ENCODE measurements at places on chromosomes 11 and 22.

- no peak overlapping the region for H3K4me3 ChIP-seq
- H3K27ac ChIP-seq: no peak overlapping the region
- no peak for DNase-seq
- no peaks in the 10 kb centered on the region for H3K4me1 ChIP-seq
Measured at GRCh38 chr11:126633330-126633729, 277.8 kb downstream of the ST3GAL4 start.

GRCh38 chr11:73387594-73388264 is 11.5 kb downstream of the RELT start:
- peak; percentile 67 for DNase-seq
- no peaks in the 10 kb centered on the region for H3K27me3 ChIP-seq
- peak overlapping the region; percentile 73 for H3K27ac ChIP-seq
- H3K4me3 ChIP-seq: no peak overlapping the region

DNA sequence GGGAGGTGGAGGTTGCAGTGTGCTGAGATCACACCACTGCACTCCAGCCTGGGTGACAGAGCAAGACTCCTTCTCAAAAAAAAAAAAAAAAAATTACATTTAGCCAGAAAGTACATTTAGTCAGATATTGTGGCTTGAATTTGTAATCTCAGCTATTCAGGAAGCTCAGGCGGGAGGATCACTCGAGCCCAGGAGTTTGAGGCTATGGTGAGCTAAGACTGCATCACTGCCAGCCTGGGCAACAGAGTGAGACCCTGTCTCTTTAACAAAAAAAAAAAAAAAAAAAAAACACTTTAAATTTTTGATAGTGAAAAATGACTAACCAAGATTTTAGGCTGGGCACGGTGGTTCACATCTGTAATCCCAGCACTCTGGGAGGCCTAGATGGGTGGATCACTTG is 27.3 kb downstream of the MRTFA start:
- no peak overlapping the region for H3K4me3 ChIP-seq
- H3K4me1 ChIP-seq: peaks cover 29% of the 10 kb centered on the region
- no peaks in the 10 kb centered on the region for H3K36me3 ChIP-seq
- no peak for DNase-seq

- H3K4me3 ChIP-seq: peak overlapping the region; percentile 39
- H3K27me3 ChIP-seq: no peaks in the 10 kb centered on the region
- peaks cover 55% of the 10 kb centered on the region for H3K36me3 ChIP-seq
- H3K4me1 ChIP-seq: peaks cover 11% of the 10 kb centered on the region
- peak overlapping the region; percentile 80 for H3K27ac ChIP-seq
- no peak for DNase-seq
Measured at GRCh38 chr22:40276996-40277823, 69.1 kb upstream of the ADSL start.

DNA sequence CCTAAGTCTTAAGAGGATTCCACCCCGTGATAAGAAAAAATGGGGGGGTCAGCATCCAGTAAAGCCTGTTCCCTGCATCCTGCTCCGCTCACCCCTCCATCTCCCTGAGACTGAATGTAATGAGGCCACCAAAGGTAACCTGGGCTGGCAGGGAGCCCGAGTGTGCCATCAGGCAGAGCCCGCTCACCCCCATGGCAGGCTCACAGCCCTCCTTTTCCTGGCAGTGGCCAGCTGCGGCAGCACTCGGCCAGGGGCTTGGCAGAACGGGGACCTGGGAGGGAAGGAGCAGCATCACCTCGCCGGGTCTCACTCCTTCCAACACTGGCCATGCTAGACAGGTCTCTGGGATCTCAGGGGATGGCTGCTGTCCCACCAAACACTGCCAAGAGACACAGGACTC is 64.4 kb downstream of the PRDM11 start:
- no peak overlapping the region for H3K4me3 ChIP-seq
- DNase-seq: peak; percentile 57
- peaks cover 40% of the 10 kb centered on the region for H3K4me1 ChIP-seq
- H3K36me3 ChIP-seq: peaks cover 17% of the 10 kb centered on the region

- H3K36me3 ChIP-seq: no peaks in the 10 kb centered on the region
- H3K4me1 ChIP-seq: no peaks in the 10 kb centered on the region
- no peak overlapping the region for H3K27ac ChIP-seq
- H3K27me3 ChIP-seq: no peaks in the 10 kb centered on the region
Measured at GRCh38 chr22:27142286-27142685, 484.9 kb downstream of the MIAT start.

DNA sequence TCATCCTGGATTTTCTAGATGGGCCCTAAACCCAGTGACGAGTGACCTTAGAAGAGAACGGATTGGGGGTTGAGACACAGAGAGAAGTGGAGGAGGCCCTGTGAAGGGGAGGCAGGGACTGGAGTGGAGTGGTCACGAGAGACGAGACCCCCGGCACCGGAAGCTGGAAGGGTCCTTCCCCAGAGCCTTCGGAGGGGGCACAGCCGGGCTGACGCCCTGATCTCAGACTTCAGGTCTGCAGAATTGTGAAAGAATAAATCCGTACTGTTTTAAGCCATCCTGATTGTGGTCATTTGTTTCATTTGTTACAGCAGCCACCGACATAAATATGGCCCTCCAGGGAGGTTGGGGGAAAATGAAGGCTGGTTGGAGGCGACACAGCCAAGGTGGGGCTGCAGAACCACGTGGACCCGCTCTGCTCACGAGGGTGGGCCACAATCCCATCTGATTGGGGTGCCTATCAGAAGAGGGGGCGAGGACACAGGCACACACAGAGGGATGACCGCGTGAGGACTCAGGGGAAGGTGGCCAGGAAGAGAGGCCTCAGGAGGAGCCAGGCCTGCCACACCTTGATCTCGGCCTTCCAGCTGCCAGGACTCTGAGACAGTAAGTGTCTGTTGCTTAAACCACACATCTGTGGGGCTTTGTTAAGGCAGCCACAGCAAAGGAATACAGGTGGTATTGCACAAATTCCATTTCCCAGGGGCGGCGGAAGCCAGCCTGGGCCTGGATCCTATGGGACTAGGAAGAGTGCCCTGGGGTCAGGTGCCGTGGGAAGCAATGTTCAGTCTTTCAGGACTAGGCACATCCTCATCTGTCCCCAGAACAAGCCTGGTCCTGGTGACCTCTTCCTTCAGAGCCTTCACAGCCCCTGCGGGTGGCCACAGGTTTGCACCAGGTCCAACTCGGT is 73.3 kb upstream of the SHANK2 start:
- H3K27ac ChIP-seq: no peak overlapping the region
- no peaks in the 10 kb centered on the region for H3K27me3 ChIP-seq
- H3K4me3 ChIP-seq: no peak overlapping the region

GRCh38 chr11:62148271-62148980 is 24.6 kb downstream of the INCENP start:
- no peaks in the 10 kb centered on the region for H3K27me3 ChIP-seq
- peaks cover 18% of the 10 kb centered on the region for H3K36me3 ChIP-seq
- H3K27ac ChIP-seq: no peak overlapping the region

- DNase-seq: no peak
- no peaks in the 10 kb centered on the region for H3K27me3 ChIP-seq
- peaks cover 12% of the 10 kb centered on the region for H3K36me3 ChIP-seq
Measured at GRCh38 chr22:37664249-37665101, 6.0 kb downstream of the PDXP start.

- DNase-seq: no peak
- no peak overlapping the region for H3K4me3 ChIP-seq
- H3K27ac ChIP-seq: no peak overlapping the region
- H3K4me1 ChIP-seq: no peaks in the 10 kb centered on the region
- no peaks in the 10 kb centered on the region for H3K27me3 ChIP-seq
Measured at GRCh38 chr11:20415432-20415831, 27.9 kb downstream of the PRMT3 start.

DNA sequence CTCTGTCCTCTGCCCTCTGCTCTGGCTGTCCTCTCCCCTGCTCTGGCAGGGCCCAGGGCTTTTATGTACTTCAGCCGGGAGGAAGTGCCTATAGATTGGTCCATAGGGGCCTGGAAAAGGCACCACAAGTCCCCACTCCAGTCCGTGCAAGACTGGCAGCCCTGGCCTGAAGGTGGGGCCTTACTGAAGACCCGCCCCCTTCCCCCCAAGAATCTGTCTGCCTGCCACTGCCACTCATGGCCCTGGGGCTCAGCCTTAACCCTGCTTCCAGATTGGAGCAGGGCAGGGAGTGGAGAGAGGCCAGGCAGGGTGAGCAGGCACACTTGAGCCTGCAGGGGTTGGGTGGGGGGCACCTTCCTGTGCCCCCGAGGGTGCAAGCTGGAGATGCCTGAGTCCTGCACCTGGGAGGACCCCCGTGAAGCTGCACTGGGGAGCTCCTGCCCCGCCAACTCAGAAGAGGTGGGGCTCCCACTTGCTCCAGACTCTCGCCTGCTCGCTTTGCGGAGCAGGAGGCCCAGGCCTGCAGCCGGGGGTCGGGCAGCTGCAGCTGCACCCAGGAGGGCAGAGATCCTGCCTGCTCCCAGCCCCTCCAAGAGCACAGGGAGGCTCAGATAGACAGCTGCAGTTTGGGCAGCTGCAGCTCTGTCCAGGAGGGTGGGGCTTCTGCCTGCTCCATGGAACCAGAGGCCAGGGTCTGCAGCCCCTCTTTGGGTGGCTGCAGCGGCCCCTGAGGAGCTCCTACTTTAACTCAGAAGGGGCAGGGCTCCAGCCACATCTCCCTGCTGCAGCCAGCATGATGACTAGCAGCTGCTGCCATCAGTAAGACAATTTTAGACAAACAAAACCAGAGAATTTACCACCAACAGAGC is 51.0 kb upstream of the SC5D start:
- no peaks in the 10 kb centered on the region for H3K27me3 ChIP-seq
- DNase-seq: peak; percentile 50
- H3K27ac ChIP-seq: no peak overlapping the region
- no peaks in the 10 kb centered on the region for H3K36me3 ChIP-seq

- DNase-seq: no peak
- H3K36me3 ChIP-seq: no peaks in the 10 kb centered on the region
- H3K4me1 ChIP-seq: no peaks in the 10 kb centered on the region
- H3K4me3 ChIP-seq: no peak overlapping the region
- H3K27me3 ChIP-seq: no peaks in the 10 kb centered on the region
Measured at GRCh38 chr22:29126670-29127395, 54.0 kb downstream of the KREMEN1 start.

GRCh38 chr11:2825261-2825888 is 60.2 kb downstream of the CDKN1C start:
- peak overlapping the region; percentile 83 for H3K27ac ChIP-seq
- peak overlapping the region; percentile 11 for H3K4me3 ChIP-seq
- no peaks in the 10 kb centered on the region for H3K36me3 ChIP-seq
- peak; percentile 89 for DNase-seq
- peaks cover 47% of the 10 kb centered on the region for H3K4me1 ChIP-seq

GRCh38 chr22:35961480-35962295 is 66.9 kb downstream of the RBFOX2 start:
- H3K4me3 ChIP-seq: no peak overlapping the region
- no peaks in the 10 kb centered on the region for H3K27me3 ChIP-seq
- no peaks in the 10 kb centered on the region for H3K36me3 ChIP-seq
- no peak for DNase-seq
- H3K4me1 ChIP-seq: peaks cover 15% of the 10 kb centered on the region
- peak overlapping the region; percentile 56 for H3K27ac ChIP-seq

GRCh38 chr11:2271077-2271326 is 614 bp upstream of the ASCL2 start:
- H3K36me3 ChIP-seq: no peaks in the 10 kb centered on the region
- H3K27ac ChIP-seq: no peak overlapping the region
- peak; percentile 92 for DNase-seq
- peak overlapping the region; percentile 61 for H3K4me3 ChIP-seq

- H3K27me3 ChIP-seq: no peaks in the 10 kb centered on the region
- H3K4me3 ChIP-seq: no peak overlapping the region
- H3K36me3 ChIP-seq: no peaks in the 10 kb centered on the region
- no peak for DNase-seq
- no peaks in the 10 kb centered on the region for H3K4me1 ChIP-seq
- no peak overlapping the region for H3K27ac ChIP-seq
Measured at GRCh38 chr22:44537467-44537866, 39.4 kb upstream of the RTL6 start.

GRCh38 chr22:22884010-22884887 is 3.4 kb upstream of the IGLL5 start:
- H3K27me3 ChIP-seq: no peaks in the 10 kb centered on the region
- H3K36me3 ChIP-seq: no peaks in the 10 kb centered on the region
- no peak overlapping the region for H3K27ac ChIP-seq
- H3K4me3 ChIP-seq: no peak overlapping the region
- no peak for DNase-seq

DNA sequence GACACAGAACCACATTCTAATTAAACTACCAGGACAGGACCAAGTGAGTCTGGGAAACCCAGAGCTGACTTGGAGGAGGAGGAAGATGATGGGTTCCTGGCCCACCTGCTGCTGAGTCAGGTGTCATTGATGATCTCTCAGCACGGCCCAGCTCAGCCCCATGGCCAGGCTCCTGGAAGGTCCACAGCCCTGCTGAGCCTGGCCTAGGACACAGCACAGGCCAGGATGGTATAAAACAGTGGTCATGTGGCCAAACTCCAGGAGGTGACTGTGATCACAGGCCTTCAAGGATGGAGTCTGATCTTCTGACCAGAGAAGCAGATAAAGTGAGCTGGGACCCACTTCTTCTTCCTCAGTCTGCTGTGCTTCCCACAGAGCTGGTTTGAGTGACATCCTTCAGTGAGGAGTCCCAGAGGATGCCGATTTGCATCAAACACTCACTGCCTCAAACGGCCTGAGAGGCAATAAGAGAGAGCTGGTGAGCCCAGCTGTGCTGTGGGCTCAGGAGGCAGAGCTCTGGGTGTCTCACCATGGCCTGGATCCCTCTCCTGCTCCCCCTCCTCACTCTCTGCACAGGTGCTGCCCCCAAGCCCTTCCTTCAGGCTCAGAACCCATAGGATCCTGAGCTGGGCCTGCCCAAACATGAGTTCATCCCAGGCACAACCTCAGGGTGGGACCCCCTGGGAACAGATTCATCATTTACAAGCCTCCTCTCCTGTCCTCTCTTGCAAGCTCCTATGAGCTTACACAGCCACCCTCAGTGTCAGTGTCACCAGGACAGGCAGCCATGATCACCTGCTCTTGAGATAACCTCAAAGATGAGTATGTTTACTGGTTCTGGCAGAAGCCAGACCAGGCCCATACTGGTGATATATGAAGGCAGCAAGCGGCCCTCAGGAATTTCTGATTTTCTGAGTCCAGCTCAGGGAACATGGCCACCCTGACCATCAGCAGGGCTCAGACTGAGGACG is 37.7 kb upstream of the IGLL5 start:
- no peak overlapping the region for H3K27ac ChIP-seq
- DNase-seq: no peak
- no peaks in the 10 kb centered on the region for H3K4me1 ChIP-seq
- H3K36me3 ChIP-seq: no peaks in the 10 kb centered on the region
- H3K27me3 ChIP-seq: no peaks in the 10 kb centered on the region
- no peak overlapping the region for H3K4me3 ChIP-seq

- no peak overlapping the region for H3K4me3 ChIP-seq
- H3K4me1 ChIP-seq: peaks cover 23% of the 10 kb centered on the region
- no peaks in the 10 kb centered on the region for H3K36me3 ChIP-seq
- no peaks in the 10 kb centered on the region for H3K27me3 ChIP-seq
- peak overlapping the region; percentile 26 for H3K27ac ChIP-seq
Measured at GRCh38 chr11:111633756-111634362, 31.6 kb downstream of the SIK2 start.

- H3K27me3 ChIP-seq: no peaks in the 10 kb centered on the region
- DNase-seq: peak; percentile 15
- no peaks in the 10 kb centered on the region for H3K4me1 ChIP-seq
Measured at GRCh38 chr11:69816671-69817070, 2.5 kb downstream of the FGF3 start.

Measured in upper lobe of left lung (tissue), 6 donors.